Mesothelial cell of epicardium (in vitro differentiated cells): ENCODE measurements at places on chromosomes 5 and 9. TPM values are rescaled to one million over a fixed set of nuclear protein-coding genes. Genes with fewer than 3 reads are reported as not detected.

PCDHB9 gene
- total RNA-seq = 14.5 to 16.0 TPM (median 15.1 TPM) in 3 replicates

PCDHB11 gene
- total RNA-seq = 6.1 to 6.6 TPM (median 6.4 TPM) in 3 replicates

- no peaks in the 10 kb centered on the region for H3K4me1 ChIP-seq
- no peaks in the 10 kb centered on the region for H3K36me3 ChIP-seq
- H3K4me3 ChIP-seq = no peak overlapping the region
- peaks cover 23% of the 10 kb centered on the region for H3K27me3 ChIP-seq
- no peak overlapping the region for H3K27ac ChIP-seq
These were observed 196.6 kb upstream of the RASEF start for GRCh38 chr9:83259558-83259957.

GRCh38 chr9:82677086-82677485, 385.9 kb downstream of the RASEF start:
- no peak for DNase-seq
- no peak overlapping the region for H3K27ac ChIP-seq
- H3K27me3 ChIP-seq = peaks cover 1% of the 10 kb centered on the region
- H3K4me3 ChIP-seq = no peak overlapping the region
- no peaks in the 10 kb centered on the region for H3K36me3 ChIP-seq
- peaks cover 17% of the 10 kb centered on the region for H3K4me1 ChIP-seq

GRCh38 chr5:39185761-39186160, 33.6 kb downstream of the FYB1 start:
- no peaks in the 10 kb centered on the region for H3K36me3 ChIP-seq
- H3K27me3 ChIP-seq = no peaks in the 10 kb centered on the region
- H3K4me3 ChIP-seq = no peak overlapping the region
- no peak for DNase-seq

- H3K36me3 ChIP-seq = no peaks in the 10 kb centered on the region
- DNase-seq = no peak
- H3K4me1 ChIP-seq = peaks cover 7% of the 10 kb centered on the region
- peaks cover 31% of the 10 kb centered on the region for H3K27me3 ChIP-seq
These were observed 118.4 kb downstream of the MARCHF11 start for GRCh38 chr5:16061163-16061562.

GCNT1 gene
- total RNA-seq = 8.0 to 9.1 TPM (median 8.6 TPM) in 3 replicates
